ENCODE measurements at places on chromosomes 5 and 9.

GRCh38 chr9:35688558-35689541, 875 bp downstream of the TPM2 start:
- no peak for DNase-seq

DNA sequence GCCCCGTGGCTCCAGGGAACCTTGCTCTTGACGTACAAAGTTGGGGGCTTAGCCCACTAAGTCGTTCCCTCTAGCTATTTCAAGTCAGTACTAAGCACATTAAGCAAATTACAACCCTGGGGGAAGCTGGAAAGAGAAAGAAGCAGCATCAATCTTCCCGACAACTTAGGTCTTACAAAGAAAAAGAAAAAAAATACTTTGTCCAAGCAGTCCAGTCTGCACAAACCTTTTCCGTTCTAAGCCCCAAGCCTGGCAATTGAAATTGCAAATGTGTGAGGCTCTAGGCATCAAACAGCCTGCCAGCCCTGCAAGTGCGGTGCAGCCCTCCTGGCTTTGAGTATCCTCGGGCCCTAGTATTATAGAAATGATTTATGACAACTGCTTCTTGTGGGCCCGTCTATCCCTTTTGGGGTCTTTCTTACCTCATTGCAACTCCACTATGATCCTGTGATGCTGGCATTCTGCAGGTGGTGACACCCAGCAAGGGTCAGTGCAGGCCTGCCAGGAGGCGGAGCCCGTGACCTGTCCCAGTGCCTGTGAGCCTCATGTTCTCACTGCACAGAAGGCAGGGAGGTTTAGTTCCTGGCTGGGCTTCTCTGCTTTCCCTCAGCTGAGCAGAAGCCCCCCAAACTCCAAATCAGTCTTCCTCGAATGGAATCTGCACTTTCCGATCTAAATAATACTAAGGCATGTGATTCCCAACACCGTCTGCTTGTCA, 232.3 kb upstream of the IRX2 start:
- no peak for DNase-seq

DNA sequence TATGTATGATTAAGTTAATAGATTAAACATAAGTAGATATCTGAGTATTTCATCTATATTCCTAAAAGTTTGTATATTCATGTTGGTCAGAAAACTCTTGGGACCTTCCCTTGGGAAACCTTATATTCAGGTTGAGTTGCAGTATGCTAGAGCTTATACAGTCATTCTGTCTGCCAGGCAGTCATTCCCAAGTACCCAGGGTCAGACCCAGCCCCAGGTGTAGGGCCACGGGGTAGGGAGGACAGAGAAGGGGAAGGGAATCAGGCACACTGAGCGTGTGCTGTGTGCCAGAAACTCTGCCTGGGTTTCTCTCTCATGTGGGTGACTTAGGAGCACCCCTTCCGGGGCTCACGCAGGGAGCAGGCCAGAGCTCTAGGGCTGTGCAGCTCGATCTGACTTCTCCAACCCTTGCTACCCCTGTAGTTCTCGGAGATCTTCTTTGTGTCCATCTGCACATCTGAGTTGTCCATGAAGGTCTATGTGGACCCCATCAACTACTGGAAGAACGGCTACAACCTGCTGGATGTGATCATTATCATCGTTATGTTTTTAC, 28.2 kb downstream of the CATSPER3 start:
- no peak for DNase-seq

DNA sequence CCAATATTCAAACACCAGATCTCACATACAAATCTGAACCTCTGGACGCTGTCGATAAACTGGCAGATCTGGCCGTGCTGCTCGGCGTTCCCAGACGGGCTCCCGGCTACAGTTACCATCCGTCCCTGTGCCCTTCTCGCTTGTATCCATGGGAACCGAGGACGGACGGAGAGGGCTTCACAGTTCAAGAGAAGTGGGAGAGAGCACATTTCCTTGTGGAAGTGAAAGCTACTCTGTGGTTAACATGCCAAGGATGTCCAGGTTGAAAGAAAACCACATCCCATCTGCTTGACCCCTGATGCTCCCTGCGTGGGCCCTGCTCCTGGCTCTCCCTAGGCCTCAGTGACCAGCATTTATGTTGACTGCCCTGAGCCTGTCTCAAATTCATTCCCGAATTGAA, 6.3 kb upstream of the DBN1 start:
- no peak for DNase-seq

DNA sequence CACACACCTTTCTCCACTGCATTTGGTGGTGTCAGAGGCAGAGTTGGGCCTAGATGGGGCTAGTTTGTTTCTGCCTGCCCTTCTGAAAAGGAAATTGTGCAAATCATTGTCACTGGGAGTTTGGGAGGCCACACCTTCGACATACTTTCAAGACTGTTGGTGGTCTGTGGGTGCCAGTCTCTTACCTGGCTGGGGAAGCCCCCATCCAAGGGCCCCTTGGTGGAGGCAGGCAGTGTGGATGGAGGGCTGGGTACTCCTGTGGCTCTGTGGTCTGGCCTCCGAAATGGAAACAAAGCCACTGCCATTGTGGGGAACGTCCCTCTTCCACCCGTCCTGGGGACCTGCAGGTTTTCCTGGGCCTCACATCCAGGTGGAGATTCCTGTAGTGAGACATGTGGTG, 10.9 kb upstream of the PHYHD1 start:
- no peak for DNase-seq

- DNase-seq, result no peak
These were observed 241.6 kb upstream of the RORB start for GRCh38 chr9:74255489-74255984.

- no peak for DNase-seq
These were observed 319.9 kb downstream of the RAB3C start for GRCh38 chr5:58902765-58903164.

- DNase-seq, result no peak
These were observed 1.5 kb upstream of the TTC39B start for GRCh38 chr9:15308511-15308910.

DNA sequence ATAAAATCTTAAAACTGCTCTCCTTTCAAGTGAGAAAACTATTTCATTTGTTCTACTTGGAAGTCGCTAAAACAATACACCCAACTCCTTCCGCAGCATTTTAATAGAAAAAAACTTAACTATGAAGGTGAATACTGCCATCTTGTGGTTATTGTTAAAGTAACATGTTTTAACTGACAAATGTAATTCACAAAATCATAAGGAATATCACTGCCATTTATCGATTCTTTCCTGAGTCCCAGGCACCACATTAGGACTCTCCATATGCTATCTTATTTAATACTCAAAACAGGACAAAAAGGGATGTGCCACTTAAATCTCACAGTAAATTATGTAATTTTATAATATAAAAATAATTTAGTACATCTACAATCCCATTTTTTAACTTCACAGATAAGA, 130.5 kb upstream of the ITGA1 start:
- no peak for DNase-seq

DNA sequence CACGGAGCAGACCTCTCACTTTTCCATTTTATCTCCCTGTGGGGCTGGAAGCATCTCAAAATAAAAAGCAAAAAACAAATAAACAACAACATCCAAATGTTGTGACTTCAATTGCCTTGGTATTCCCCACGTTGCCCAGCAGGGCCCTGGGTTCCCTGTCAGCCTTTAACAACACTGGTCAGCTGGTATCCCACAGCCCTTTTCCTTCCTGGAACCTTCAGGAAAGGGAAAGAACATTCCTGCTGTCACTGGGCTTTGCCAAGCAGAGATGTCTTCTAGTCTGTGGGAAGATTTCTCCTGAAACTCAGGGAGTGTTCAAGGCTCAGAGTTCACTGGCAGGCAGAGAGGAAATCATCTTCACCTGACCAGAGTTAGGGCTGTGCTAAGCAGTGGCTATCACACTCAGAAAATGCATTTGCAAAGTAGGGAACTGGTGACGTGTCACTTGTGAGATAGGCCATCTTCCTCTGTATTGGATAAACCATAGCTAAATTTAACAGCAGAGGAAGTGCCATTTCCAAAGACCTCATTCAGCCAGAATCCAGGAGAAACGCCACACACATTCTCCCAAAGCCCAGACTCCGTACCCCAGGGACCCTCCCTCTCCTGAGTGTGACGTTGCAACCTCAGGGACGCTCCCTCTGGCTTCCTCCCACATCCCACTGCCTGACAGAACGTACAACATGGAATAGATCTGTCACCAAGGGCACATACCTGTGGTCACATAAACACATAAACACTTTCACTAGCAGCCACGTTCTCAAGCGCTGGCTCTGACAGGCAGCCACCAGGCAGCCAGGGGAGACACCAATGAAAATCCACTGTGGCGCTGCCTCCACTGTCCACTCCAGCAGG, 274.0 kb upstream of the DAPK1 start:
- DNase-seq, result no peak

DNA sequence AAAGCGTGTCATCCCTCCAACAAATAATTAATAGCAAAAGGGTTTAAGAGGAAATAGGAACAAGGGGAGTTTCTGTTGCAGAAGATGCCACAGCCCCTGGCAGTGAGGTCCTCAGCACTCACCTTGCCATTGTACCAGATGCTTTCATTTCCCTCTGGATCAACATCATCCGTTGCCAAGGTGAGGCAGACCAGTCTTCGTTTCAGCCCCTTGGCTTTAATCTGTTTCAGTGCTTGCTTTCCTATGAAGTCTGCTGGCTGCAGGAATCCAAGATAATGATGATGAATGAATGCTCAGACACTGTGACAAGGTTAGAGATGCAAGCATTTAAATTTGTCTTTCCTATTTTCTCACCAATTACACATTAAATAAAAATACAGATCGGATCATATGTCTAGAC, 20.0 kb upstream of the ARSB start:
- no peak for DNase-seq

GRCh38 chr5:1796371-1797102, 3.1 kb downstream of the MRPL36 start:
- DNase-seq, result no peak

GRCh38 chr5:418162-419121, 24.5 kb upstream of the EXOC3 start:
- DNase-seq, result no peak

DNA sequence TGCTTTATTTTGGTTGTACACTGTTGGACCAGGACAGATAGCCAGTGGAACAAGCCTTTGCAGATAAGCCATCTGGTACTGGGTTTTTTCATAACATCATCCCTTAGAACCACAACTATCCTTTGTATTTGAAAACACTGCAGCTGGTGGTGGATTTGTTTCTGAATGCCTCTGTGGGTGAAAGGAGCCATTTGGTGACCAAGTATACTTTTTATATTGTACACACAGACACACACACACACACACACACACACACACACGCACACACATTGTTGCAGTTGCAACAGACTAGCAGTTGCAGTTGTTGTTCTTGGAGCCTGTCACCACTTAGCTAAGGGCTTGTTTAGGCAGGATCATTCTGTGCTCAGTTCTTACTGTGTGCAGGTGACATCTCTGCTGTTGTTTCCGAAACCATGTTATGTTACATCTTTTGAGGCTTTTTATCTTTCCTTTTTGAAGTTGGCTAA, 22.9 kb upstream of the CAVIN4 start:
- DNase-seq, result no peak

- no peak for DNase-seq
These were observed 1.1 kb downstream of the UGCG start for GRCh38 chr9:111897601-111898137.

DNA sequence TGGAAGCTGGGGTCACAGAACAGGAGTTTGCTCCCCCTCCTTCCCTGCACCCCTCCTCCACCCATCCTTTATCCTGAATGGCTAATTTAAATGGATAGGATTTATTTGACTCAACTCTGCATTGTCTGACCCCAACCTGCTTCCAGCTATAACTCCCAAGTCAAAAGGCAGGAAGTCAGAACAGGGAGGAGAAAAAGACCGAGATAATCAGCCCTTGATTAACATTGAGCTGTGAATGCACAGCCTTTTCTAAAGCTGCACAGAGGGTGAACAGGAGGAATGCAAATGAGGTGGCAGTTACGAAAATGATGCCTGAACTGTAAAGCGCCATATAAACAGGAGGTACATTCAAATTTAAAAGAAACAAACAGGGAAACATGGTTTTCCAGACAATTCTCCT, 152.8 kb downstream of the SPOCK1 start:
- no peak for DNase-seq

GRCh38 chr5:53039855-53040254, 50.7 kb downstream of the ITGA2 start:
- no peak for DNase-seq

DNA sequence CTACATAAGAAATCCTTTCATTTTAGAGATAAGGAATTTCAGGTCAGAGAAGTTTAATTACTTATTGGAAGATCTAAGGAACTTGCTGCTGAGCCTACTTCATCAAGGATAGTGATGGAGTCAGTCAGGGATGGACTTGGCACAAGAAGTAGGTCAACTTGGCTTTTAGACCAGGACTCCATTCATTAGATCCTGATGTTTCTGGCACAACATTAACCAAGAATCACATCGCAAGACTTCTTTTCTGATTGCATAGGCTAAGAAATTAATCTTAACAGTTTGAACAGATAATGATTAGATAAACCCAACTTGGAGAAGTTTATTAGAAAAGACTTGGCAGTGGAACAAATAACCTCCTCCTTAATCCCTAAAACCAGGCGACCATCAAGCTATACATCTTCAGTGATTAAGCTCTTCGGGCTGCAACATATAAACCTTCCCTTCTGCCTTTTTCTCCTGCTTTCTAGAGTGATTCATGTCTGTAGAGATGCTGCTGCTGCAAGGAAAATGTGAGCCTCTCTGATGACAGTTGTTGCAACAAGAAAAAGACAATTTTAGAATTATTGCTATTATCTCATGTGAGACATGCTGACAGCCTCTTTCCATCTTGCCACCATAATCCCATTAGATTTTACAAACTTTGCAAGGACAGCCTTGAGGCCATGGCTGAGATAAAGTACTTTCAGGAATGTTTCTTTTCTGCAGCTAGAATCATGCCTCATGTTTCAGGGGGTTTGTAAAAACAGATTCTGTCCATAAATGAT, 207.9 kb upstream of the SLC27A6 start:
- no peak for DNase-seq

- no peak for DNase-seq
These were observed 13.1 kb upstream of the ATP6V1G1 start for GRCh38 chr9:114574438-114574837.

GRCh38 chr9:89863141-89863540, 258.3 kb downstream of the GADD45G start:
- no peak for DNase-seq

DNA sequence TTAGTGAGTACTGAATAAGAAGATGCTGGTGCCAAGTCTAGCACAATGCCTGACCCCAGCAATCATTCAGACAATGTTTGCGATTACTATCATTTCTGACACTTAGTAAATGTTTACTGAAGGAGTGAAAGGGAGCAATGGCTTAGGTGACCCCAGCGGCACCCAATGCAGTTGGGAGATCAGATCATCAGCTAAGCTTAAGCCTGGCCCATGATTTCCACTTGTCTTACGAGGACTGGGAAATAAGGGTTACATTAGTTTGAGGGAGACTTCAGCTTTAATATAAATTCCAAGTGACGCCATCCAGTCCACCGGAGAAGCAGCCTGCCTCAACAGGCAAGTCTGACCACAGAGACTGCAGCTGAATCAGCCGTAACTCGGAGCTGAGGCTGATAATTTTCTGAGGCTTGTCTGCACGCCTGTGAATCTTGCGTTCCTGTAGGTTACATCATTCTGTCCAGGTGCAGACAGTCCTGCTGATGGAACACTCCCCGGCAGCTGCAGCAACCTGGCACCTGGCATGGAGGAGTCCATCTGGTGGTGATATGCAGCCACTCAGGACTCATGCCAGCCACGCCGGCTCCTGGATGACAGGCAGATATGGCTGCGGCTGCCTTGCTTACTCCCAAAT, 34.9 kb upstream of the FGF1 start:
- DNase-seq, result no peak
